ENCODE measurements at places on chromosomes 5 and 9.

GRCh38 chr9:35516479-35516878 lies 26.6 kb downstream of the RUSC2 start:
- DNase-seq: no peak

GRCh38 chr9:129108083-129108804 lies 2.3 kb downstream of the CRAT start:
- no peak for DNase-seq

GRCh38 chr9:72814083-72814597 lies 138.7 kb downstream of the ALDH1A1 start:
- DNase-seq: no peak

DNA sequence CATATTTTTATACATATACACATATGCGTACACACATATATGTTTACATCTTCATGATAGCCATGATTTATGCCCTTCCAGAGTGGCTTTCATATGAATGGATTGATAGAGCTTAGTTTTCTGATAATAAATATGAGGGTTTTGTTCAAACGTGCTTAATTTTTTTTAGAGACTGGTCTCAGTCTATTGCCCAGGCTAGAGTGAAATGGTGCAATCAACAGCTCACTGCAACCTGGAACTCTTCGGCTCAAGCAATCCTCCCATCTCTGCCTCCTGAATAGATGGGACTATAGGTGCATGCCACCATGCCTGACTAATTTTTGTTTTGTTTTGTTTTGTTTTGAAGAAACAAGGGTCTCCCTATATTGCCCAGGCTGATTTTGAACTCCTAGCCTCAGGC lies 48.6 kb upstream of the ZSWIM6 start:
- no peak for DNase-seq

DNA sequence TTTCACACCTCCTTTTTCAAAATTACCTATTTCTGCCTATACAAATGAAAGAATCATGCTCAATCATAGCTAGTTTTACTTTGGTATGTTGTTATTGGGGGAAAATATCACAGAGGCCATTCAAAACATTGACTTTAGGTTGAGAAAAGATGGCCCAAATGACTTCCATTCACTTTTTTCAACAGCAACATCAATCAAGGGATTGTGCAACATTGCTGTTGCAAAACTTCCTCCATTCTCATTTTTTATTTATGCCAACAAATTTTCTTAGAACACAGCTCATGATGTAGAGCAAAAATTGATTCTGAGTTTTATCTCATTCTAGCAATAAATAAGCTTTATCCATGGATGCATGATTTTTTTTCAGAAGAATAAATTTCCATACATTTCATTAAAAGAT lies 93.6 kb upstream of the RORB start:
- no peak for DNase-seq

DNA sequence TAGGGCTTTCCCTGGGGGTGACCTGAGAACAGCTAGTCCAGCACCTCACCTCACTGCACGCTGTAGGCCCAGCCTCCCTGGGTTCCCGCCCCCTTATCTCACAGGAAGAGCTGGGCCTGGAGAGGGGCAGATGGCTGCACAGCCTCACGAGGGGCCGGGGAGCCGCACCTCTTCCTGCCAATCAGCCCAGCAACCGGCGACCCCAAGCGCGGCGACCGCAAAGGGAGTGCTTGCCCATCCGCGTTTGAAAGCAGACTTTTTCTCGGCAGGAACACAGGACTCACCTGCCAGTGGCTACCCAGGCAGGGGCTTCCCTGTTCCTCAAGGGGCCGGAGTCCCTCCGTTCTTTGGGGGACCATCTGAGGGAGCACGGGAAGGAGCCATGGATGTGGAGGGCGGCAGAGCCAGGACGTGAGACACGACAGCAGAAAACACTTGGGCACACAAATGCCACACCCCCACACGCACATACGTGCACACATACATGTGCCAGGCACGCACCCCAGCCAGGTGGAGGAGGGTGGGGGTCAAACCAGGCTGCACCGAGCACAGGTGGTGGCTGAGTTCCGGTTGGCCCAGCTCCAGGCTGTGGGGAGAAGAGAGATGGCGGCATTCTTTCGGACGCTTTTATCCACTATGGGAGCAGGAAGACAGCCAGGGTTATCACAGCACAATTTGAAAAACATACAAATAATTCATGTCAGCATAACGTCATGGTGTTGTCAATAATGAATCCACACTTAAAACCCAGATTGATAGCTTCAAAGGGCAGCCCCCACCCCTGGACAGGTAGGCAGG lies 11.3 kb downstream of the TMEM250 start:
- no peak for DNase-seq

DNA sequence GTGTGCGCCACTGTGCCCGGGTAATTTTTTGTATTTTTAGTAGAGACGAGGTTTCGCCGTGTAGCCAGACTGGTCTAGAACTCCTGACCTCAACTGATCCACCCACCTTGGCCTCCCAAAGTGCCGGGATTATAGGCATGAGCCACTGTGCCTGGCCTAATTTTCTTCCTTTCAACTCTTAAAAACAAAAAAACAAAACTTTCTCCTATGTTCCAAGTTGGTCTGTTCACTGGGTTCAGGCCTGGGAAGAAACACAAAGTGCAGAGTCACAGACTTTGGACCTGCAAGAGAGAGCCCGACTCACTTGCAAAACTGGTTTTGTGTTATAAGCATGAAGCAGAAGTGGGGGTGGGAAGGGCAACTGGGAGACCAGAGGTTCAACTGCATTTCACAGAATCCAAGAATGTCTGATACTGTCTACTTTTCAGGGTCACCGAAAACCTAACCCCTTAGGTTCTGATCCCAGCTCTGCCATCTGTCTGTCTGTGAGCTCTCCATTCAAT lies 5.2 kb upstream of the HDHD3 start:
- no peak for DNase-seq

DNA sequence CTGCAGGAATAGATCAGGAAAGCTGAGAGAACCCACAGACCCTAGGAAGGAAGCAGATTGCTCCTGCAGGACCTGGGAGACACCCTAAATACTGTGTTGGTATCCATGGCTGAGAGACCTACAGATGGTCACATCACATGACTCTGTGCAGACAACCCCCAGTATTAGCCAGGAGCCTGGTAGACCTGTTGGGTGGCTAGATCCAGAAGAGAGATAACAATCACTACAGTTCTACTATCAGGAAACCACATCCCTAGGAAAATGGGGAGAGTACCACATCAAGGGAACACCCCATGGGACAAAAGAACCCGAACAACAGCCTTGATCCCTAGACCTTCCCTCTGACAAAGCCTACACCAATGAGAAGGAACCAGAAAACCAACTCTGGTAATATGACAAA lies 24.2 kb upstream of the MELK start:
- DNase-seq: no peak

DNA sequence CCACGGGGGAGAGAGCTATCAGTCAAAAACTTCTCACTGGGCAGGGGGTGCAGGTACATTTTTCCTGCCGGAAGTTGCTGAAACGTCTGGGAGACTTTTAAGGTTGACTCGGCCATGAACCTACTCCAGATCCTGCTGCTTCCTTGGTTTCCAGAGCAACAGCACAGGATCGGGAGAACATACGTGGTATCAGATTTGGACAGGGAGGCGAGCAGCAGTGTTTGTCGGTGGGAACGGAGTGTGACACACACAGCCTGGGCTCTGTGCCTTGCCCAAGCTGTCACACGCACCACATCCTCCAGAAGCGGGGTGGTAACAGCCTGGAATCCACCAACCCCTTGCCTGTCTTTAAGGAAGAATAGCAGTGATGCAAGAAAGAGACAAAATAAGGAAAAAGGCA lies 276.5 kb downstream of the SLIT3 start:
- no peak for DNase-seq

DNA sequence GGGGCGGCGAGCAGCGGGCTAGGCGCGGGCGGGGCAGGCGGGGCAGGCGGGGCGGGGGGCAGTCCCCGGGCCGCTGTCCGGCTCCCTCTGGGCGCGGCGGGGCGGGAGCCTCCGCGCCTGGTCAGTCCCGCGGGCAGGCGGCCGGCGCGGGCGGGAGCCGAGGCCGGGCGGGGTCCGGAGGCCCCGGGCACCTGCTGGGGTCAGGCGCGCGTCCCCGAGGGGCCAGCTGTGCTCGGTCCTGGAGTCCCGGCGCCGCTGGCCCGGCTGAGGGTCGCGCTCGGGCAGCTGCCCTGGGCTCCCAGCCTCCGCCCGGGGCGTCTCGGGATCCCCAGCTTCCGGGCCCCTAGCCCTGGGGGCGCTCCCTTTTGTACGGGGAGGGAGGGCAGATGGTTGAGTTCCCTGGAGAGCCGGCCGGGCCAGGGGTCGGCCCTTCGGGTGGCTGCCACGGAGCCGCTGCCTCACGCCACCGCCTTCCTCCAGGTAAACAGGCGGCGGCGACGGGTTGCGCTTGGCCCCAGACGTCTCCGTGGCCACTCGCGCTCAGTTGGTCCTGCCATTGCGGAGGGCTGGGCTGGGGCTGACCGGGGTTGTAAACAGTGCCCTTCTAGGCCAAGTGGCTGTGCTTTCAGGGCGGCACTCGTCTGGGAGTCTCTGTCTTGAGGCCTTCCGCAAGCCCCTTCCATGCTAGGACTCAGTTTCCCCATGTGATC lies 473 bp downstream of the ZBTB34 start:
- no peak for DNase-seq

DNA sequence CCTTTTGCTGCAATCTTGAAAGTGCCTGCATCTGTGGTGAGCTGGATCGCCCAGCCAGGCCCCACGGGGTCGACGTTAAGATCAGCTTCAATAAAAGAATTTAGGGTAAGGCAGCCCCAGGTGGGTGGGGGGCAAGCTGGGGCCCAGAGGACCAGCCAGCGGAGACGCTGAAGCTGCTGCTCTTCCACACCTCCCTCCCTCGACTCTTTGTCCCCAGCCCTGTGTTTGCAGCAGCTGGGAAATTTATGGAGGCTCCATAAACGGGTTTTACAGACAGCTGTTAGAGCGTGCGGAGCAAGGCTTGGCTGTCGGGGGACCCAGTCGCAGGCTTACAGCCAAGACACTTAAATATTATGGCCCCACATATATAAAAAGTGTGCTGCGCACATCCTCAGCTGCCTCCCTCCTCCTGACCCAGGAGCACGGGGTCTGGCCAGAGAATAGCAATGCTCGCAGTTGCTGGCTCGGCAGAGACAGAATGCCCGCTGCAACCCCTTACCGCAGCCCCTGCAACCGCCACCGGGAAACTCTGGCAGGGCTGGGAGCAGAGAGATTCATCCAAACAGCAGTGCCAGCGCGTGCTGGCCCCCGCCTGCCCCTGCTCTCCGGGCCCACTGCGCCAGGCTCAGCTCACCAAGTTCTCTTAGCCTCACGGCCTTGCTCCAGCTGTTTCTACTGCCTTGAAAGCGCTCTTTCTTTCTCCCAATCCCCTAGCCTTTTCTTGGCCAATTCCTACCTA lies 28.4 kb upstream of the MVB12B start:
- no peak for DNase-seq

DNA sequence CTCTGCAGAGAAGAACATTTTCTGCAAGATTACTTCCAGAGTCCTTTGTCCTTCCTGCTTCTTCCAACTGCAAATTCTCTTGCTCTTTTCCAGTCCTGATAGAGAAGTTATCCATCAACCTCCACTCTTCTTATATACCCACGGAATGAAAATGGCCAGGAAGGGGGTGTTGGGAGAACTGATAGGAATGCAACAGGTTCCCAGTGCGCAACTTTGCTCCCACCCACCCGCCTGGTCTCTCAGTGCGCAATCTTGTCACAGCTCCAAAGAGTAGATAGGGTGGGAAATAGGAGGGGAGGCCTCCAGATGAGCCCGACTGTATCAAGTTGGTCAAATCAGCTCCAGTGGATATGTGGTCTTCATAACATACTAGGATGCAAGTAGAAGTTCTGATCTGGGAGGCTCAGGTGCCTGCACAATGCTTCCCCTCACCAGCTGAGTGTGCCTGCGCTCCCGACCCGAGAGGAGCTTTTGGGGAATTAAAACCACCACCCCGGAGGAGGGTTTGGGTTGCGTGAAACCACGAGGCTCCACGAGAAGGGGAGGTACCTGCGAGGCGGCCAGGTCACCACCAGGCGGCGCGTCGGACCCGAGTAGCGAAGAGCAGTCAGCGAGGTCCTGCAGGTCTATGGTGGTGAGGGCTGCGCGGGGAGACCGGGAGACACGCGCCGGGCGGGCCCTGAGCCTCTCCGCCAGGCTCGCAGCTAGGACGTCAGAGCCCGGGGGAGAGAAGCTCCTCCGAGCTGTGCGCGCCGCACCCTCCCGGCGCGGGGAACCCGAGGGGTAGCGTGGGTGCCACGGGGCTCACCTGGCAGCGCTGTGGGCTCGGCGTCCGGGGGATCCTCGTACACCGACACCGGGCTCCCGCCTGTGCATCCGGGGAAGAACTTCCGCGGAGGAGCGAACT lies 835 bp downstream of the MCIDAS start:
- DNase-seq: no peak

- no peak for DNase-seq
Measured at GRCh38 chr9:86272221-86272620, 10.1 kb downstream of the ISCA1 start.

DNA sequence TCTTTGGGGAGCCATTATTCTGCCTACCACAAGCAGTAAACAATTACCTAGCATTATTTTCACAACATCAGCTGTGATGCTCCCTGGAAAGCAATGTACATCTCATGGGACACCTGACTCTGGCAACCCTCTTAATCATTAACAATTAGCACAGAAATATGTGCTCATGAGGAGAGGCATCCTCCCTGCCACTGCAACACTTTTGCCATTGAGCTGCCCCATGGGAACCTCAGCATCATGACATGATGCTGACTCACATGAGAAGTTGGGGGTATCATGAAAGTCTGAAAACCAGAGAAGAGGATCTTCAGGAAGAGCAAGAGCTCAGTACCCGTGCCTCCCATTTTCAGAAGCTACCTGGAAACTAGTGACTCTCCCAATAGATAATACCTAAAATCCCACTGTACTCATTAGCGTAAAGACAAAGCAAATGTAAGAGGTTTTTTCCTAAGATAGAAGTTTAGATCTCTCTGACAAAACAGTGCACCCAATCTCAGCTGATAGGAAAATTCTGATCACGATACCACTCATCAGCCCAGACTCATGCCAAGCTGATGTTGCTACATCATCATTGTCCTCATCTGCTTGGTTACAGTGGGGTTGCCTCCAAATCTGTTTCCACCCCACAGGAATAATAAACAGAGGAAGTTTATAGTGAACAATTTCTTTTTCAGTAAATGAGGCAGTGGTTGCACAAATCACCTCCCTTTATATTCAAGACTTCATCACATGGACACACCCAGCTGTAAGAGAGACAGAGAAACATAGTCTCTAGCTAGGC lies 244.5 kb downstream of the NR2F1-AS1 start:
- DNase-seq: no peak

DNA sequence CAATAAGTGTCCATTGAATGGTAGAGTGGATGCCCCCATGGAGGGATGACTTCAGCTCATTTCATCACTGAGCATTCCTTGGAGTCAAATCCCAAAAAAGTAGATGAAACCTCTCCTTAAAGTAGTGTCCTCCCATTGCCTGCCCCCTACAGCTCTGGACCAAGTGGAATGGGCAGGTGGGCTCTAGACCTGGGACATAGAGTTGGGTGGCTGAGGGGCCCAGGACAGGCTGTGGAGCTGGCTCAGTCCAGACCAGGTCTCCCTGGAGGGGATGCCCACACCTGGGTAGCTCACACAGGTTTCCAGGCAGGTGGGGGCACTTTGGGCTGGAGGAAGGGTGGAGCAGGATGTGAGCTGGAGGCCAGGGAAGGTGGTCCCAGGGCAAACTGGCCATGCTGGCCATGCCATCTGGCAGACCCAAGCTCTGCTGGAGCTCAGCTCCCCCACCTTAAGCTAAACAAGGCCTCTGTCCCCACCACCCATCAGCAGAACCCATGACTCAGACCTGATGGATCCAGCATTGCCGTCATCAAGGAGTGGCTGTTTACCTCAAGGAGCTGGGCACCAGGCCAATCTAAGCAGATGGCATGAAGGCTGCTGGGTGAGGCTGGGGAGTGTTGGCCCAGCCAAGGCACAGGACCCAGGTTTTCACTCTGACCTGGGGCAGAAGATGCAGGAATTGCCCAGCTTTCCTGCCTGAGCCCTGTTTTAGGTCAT lies 6.2 kb upstream of the SPINK4 start:
- no peak for DNase-seq

All from stimulated activated CD8-positive, alpha-beta memory T cell treated with anti-CD3 and anti-CD28 coated beads, Interleukin-4, amount 100 ng/mL, for 1 hour (primary cell).